ENCODE measurements at places on chromosomes 7 and 10. TPM values are rescaled to one million over a fixed set of nuclear protein-coding genes. Genes with fewer than 3 reads are reported as not detected.

GRCh38 chr10:113576852-113577251, 24.0 kb downstream of the HABP2 start:
- H3K4me3 ChIP-seq: no peak overlapping the region
- no peaks in the 10 kb centered on the region for H3K4me1 ChIP-seq
- no peak for DNase-seq
- no peaks in the 10 kb centered on the region for H3K27me3 ChIP-seq
- H3K27ac ChIP-seq: no peak overlapping the region

GRCh38 chr10:13867822-13868221, 281.1 kb downstream of the PRPF18 start:
- no peaks in the 10 kb centered on the region for H3K36me3 ChIP-seq
- DNase-seq: no peak
- H3K27me3 ChIP-seq: no peaks in the 10 kb centered on the region
- H3K4me1 ChIP-seq: no peaks in the 10 kb centered on the region
- no peak overlapping the region for H3K27ac ChIP-seq
- no peak overlapping the region for H3K4me3 ChIP-seq

Gene IL6
- not detected for total RNA-seq

DNA sequence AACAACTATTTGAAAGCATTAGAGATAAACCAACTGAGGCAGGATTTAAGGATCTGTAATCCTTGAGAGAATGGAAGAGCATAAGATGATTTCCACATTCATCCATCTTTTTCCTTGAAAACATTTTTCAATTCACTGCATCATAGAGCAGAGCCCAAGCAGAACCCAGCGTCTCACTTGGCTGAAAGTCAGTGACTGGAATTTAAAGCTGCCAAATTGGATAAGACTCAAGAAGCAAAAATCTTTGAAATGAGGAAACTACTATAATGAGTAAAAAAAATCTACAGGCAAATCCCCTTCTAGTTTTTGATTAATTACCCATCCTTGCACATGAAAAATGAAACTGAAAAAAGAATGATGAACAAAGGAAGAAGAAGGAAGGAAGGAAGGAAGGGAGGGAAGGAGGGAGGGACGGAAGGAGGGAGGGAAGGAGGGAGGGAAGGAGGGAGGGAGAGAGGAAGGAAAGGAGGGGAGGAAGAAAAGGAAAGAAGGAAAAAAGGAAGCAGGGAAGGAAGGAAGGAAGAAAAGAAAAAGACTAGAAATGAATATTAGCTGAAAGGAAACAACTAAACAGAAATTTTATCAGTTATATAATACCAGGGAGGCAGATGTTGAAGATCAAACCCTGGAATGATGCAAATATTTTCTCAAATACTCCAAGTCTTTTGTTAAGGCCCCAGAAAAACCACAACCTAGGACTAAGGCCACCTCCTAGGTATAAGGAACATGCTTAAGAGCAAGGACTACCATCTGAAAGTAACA, 336.3 kb upstream of the MAGI2 start:
- DNase-seq: no peak
- H3K27ac ChIP-seq: no peak overlapping the region
- no peaks in the 10 kb centered on the region for H3K4me1 ChIP-seq
- H3K27me3 ChIP-seq: no peaks in the 10 kb centered on the region
- no peaks in the 10 kb centered on the region for H3K36me3 ChIP-seq

- DNase-seq: no peak
- no peaks in the 10 kb centered on the region for H3K36me3 ChIP-seq
- H3K4me1 ChIP-seq: no peaks in the 10 kb centered on the region
- H3K27ac ChIP-seq: no peak overlapping the region
Observed at GRCh38 chr10:112746329-112746728, 203.7 kb upstream of the TCF7L2 start.

DNA sequence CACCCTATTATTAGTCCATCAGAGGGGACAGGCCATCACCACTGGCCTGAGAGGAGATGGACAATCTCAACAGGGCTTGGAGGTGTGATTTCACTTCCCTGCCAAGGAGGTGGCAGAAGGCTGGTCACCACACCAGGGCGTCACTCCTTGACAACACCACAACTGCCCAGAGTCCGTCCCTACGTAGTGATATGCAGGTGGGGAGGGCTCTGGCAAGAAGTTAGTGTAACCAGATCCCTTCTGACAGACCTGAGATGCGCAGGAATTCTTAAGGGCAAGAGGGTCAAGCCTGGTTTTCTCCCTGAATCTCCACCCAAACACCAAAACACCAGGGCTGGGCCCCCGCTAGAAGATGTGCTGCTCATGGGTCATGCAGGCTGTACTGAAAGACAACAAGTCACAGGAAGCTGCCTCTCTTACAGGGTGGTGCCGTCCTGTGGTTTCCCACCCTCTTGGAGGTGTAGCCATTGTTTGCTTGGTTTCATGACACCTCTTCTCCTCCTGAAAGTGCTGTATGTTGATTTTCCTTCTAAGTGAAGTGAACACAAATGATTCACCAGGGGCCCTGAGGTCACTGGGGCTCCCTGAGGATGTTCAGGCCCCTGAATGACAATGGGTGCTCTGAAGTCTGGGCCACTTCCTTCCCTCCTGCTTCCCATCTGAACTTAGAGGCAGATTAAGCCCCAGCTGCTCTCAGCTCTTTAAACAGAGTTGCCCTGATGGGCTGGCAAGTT, 27.1 kb downstream of the ATXN7L1 start:
- H3K36me3 ChIP-seq: no peaks in the 10 kb centered on the region
- H3K4me1 ChIP-seq: no peaks in the 10 kb centered on the region
- DNase-seq: no peak
- H3K27ac ChIP-seq: no peak overlapping the region
- no peak overlapping the region for H3K4me3 ChIP-seq

Gene SPAM1
- total RNA-seq: not detected

DNA sequence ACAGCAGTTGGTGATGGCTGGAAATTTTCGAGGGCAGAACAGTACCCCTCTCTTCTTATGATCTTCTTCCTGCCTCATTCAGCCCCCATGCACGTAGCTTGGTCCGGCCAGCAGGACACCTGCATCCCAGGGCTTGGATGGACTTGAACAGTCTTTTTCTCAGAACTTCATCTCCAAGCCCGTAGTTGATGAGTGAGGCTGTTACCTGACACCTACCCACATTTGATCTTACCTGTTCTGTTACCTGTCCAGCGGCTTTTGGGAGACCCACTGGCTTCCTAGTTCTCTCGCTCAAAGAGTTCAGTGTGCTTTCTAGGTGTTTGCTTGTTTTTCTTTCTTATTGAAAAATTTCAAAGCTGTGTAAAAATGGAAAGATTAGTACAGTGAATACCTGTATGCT, 212.2 kb downstream of the CUX1 start:
- no peak for DNase-seq
- H3K27ac ChIP-seq: no peak overlapping the region
- no peak overlapping the region for H3K4me3 ChIP-seq
- no peaks in the 10 kb centered on the region for H3K36me3 ChIP-seq
- no peaks in the 10 kb centered on the region for H3K27me3 ChIP-seq

- H3K36me3 ChIP-seq: no peaks in the 10 kb centered on the region
- no peaks in the 10 kb centered on the region for H3K27me3 ChIP-seq
- H3K4me1 ChIP-seq: no peaks in the 10 kb centered on the region
- DNase-seq: no peak
- no peak overlapping the region for H3K4me3 ChIP-seq
Observed at GRCh38 chr7:38886265-38886664, 22.7 kb downstream of the VPS41 start.

Gene IGF2BP3
- total RNA-seq: not detected

DNA sequence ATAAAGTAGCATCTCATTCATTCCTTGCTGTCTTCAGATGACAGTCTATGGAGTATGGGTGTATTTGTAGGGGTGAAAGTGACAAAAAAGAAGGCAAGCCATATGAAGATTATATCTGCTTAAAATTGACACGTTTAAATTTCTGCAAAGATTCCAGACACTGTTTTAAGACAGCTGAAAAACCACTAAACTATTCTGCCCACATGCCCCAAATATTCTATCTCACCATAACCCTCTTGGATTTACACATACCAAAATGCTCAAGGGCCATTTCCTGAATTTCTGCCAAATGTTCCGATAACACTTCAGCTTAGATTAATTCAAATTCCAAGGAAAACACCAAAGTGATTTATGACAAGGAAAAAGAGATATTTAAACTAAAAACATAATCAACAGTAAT, 99.9 kb upstream of the IL6 start:
- no peaks in the 10 kb centered on the region for H3K36me3 ChIP-seq
- H3K4me3 ChIP-seq: no peak overlapping the region
- no peak overlapping the region for H3K27ac ChIP-seq
- no peaks in the 10 kb centered on the region for H3K4me1 ChIP-seq
- DNase-seq: no peak
- no peaks in the 10 kb centered on the region for H3K27me3 ChIP-seq

DNA sequence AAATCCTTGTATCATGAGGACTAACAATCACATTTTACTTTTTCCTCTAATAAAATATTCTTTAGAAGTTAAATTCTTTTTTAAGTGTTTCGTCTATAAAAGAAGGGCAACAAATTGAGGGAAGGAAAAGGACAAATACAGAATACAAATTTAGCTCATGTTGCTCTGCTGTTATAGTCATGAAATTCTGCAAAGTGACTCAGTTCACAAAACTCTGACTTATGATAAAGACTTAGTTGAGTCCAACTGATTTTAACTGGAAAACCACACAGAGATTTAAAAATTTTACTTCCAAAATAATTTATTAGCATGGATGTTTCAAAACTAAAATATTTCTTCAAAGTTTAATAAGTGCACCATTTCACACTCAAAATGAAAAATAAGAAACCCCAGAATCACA, 75.0 kb upstream of the GPR22 start:
- H3K36me3 ChIP-seq: no peaks in the 10 kb centered on the region
- H3K27me3 ChIP-seq: no peaks in the 10 kb centered on the region
- H3K4me1 ChIP-seq: no peaks in the 10 kb centered on the region
- no peak overlapping the region for H3K27ac ChIP-seq
- DNase-seq: no peak
- no peak overlapping the region for H3K4me3 ChIP-seq

Gene CTAGE8
- 6.3 TPM for total RNA-seq

DNA sequence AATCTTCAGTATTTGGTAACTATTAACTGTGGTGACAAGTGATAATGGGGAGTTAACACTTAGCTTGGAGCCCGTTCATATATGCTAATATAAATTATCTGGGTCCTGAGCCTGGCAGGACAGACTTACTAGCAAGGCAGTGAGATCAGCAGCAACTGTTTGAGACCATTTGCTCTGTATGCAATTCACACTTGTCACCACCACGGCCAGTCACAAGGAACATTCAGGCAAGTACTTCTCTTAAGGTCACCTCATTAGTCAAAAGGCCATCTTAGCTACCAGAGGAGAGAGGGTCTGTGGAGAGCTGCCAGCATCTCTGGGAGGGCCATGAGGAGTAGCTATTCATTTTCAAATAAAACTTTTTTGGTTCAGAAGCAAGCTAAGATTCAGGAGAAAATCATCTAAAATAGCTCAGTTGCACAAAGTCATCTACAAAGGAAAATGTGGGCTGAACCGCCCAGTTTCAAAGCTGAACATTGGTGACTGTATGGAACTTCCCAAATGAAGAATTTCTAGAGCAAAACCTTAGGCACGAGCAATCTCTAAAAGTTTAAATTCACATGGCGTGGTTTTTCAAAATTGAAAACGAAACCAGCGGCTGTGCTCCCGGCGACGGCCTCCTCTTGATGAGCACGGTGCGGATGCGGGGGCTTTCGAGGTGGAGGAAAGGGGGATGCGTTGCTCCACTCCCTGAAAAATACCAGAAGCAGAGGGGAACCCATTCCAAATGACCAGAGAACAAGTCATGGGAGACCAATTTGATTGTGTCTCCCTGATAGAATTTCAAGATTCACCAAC, 233.5 kb upstream of the MGMT start:
- DNase-seq: no peak
- H3K27me3 ChIP-seq: no peaks in the 10 kb centered on the region
- H3K4me3 ChIP-seq: no peak overlapping the region
- H3K4me1 ChIP-seq: no peaks in the 10 kb centered on the region
- no peak overlapping the region for H3K27ac ChIP-seq
- H3K36me3 ChIP-seq: no peaks in the 10 kb centered on the region

- no peaks in the 10 kb centered on the region for H3K27me3 ChIP-seq
- no peak overlapping the region for H3K27ac ChIP-seq
- DNase-seq: no peak
- no peaks in the 10 kb centered on the region for H3K36me3 ChIP-seq
Observed at GRCh38 chr10:34454590-34455261, 360.4 kb downstream of the PARD3 start.

- no peak overlapping the region for H3K27ac ChIP-seq
- no peak for DNase-seq
- H3K36me3 ChIP-seq: no peaks in the 10 kb centered on the region
- no peaks in the 10 kb centered on the region for H3K27me3 ChIP-seq
Observed at GRCh38 chr7:134587750-134588149, 38.8 kb downstream of the AKR1B15 start.

- H3K27me3 ChIP-seq: no peaks in the 10 kb centered on the region
- no peaks in the 10 kb centered on the region for H3K4me1 ChIP-seq
- no peak overlapping the region for H3K27ac ChIP-seq
- no peak for DNase-seq
- no peak overlapping the region for H3K4me3 ChIP-seq
- H3K36me3 ChIP-seq: no peaks in the 10 kb centered on the region
Observed at GRCh38 chr7:149414745-149415390, 46.0 kb downstream of the ZNF777 start.

DNA sequence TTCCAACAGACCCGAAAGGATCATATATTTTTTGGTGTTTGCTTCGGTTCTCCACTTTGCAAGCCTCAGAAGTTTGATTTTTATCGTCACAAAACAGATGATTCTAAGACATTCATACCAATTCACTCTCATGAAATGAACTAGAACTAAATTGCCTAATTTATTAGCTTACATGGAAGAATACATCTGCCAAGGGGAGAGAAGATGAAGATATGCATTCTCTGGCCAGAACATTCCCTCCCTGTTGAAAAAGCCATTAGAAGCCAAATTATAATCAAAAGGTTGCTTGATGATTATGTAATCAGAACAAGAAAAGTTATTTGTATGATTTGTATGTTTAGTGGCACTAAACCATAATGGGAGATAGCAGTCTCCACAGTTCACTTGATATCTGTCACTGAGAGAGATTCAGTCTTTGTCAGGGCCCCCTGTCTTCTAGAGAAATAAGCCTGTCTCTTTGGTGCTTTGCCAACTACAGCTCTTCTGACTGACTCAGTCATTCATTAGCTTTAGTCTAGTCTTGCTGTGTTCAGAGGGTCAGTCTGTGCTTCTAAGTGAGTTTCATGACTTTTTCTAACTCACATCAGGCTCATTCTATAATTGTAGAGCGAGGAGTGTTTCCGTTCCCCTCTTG, 95.3 kb upstream of the GNAI1 start:
- no peak overlapping the region for H3K4me3 ChIP-seq
- H3K27me3 ChIP-seq: no peaks in the 10 kb centered on the region
- H3K36me3 ChIP-seq: no peaks in the 10 kb centered on the region

- H3K4me1 ChIP-seq: no peaks in the 10 kb centered on the region
- peak overlapping the region; percentile 81 for H3K4me3 ChIP-seq
- H3K27ac ChIP-seq: peak overlapping the region; percentile 97
- H3K36me3 ChIP-seq: no peaks in the 10 kb centered on the region
Observed at GRCh38 chr10:92572362-92573090, 1.4 kb downstream of the IDE start.

GRCh38 chr7:42831718-42832522, 80.0 kb downstream of the C7orf25 start:
- peaks cover 14% of the 10 kb centered on the region for H3K4me1 ChIP-seq
- no peaks in the 10 kb centered on the region for H3K36me3 ChIP-seq

Data from prostate gland (tissue), 2 donors.